ENCODE measurements at places on chromosomes 12 and 14.

DNA sequence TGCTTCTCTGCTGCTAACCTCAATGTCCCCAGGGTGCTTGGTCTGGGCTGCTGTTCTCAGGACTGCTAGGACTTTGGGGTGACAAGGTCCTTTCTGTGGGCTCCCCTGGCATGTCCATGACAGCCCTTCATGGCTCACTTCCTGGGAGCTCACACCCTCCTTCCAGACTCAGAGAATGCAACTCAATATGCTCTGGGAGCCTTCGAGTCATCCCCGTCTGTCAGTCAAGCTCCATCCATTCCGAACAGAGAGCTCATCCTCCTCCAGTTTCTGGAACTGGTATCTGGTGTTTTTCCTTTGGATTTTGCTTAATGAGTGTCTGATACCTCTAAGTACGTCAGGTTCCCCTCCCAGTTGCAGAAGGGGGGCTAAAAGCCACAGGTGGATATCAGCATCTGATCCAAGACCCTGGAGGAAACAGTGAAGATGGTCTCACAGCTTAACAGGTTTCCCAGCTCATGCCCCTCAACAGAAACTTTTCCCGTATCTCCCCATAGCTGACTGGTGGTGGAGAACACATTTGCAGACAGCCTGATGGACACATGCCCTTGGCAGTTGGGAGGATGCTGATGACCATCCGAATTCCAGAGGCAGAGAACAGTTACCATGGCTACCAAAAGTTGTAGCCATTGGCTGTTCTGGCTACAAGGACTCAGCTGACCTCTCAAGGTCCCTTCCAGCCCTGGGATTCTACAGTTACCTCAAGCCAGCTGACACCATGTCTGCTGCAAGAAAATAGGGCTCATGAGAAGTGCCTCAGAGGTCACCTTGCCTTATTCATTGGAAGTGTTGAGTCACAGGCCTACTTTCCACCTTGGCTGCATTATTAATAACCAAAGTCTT lies 9.5 kb upstream of the RAB35 start:
- no peak for DNase-seq

- no peak for DNase-seq
Observed at GRCh38 chr14:42224053-42224888, 617.6 kb downstream of the LRFN5 start.

DNA sequence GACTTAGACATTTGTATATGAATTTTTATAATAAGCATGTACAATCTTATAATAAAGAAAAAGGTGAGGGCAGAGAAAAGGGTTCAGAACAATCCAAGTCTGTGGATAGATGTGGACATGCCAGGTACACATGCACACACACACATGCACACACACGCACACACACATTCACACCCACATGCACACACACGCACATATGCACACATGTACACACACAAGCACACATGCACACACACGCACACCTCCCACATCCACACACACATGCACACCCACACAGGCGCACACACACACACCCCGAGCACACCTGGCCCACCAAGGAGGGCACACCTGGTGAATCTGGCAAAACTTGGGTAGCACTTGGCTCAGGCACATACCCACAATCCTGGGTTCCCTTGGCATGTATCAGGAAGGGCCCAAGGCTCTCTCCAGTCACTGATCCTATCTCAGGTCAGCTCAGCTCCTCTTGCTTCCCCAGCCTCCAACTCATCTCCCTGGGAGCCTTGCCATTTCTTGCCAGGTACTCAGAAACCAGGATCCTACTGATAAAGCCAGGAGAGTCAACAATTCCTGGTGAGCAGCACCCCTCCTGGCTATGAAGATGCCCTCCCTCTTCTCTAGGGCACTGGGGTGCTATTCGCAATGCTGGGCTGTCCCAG lies 18.6 kb upstream of the TMEM106C start:
- DNase-seq, result no peak

- DNase-seq, result no peak
Observed at GRCh38 chr12:24534622-24535021, 414.3 kb downstream of the BCAT1 start.

DNA sequence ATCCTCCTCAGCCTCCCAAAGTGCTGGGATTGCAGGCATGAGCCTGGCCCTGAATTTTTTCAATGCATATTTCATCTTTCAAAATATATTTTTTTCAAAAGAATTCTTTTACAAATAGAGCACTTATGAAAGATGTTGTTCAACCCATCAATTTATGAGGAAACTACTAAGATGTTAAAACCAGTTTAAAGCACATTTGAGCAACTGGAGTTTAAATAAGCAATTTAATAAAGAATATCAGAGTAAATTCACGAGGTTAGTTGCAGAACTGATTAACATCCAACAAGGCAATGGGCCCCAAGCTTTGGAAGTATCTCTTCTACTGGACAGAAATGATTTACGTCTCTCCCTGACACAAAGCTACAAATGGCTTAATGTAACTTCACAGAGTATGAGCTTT lies 23.3 kb downstream of the GLT1D1 start:
- DNase-seq, result no peak

- DNase-seq, result no peak
Observed at GRCh38 chr14:86221755-86222154, 691.8 kb downstream of the FLRT2 start.

GRCh38 chr14:73393375-73393774 lies 65.0 kb downstream of the NUMB start:
- no peak for DNase-seq

- no peak for DNase-seq
Observed at GRCh38 chr14:96130854-96131253, 73.8 kb upstream of the BDKRB2 start.

DNA sequence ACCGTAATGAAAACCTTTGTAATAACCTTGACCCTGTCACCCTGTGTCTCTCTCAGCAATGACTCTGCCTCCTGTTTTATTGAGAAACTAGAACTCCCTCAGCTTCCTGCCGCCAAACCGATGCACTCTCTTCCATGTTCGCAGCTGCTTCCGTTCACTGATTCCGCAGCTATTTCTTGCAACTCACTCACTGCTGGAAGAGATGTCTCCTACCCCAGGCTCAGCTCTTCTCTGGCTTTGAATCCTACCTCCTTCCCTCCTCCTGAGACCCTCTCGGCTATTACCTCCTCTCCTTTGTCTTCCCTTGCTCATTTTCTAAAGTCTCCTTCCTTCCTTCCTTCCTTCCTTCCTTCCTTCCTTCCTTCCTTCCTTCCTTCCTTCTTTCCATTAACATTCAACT lies 71.0 kb downstream of the ESRRB start:
- no peak for DNase-seq

- DNase-seq, result no peak
Observed at GRCh38 chr14:25929881-25930615, 667.8 kb downstream of the NOVA1 start.

GRCh38 chr12:108935159-108935763 lies 55.4 kb downstream of the DAO start:
- no peak for DNase-seq

- DNase-seq, result no peak
Observed at GRCh38 chr12:1576410-1577241, 17.8 kb downstream of the FBXL14 start.

GRCh38 chr14:106622200-106622745 lies 1095.9 kb downstream of the TMEM121 start:
- DNase-seq, result no peak

DNA sequence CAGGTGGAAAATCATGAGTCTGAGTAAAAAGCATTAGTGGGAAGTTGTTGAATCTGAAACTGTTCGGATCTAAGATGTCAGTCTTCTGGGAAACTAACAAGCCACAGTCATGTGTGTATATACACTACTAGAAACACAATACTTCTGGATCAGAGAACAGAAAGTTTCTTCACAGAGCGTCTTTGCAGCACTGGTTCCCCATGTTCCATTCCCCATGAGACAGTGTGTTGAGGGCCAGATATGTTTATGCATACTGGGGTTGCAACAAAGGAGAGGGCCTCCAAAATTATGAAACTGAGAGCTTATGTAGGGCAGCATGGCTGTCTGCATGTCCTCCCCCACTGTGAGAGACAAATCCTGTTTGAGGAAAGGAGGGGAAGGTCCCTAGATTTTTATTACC lies 295.0 kb upstream of the NAV3 start:
- DNase-seq, result no peak

DNA sequence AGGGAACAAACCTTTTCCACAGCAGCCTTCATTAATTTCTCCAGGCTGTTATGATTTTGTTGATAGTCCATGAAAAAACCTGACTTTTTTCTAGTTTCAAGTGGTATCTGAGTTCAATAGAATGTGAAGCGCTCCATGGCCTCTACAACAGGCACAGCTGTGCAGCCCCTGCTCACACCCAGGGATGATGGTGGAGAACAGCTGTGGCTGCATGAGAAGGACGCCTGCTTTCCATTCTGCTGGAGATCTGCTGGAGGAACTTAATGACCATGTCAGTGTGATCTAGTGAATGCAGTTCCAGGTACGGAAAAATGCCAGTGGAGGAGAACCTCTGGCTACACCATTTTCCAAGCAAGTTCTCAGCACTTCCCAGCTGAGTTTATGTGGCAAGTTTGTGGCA lies 80.6 kb downstream of the PIWIL1 start:
- DNase-seq, result no peak

GRCh38 chr12:116606397-116606796 lies 47.2 kb downstream of the MAP1LC3B2 start:
- DNase-seq, result no peak

GRCh38 chr12:46004715-46005114 lies 14.3 kb upstream of the SCAF11 start:
- no peak for DNase-seq

- no peak for DNase-seq
Observed at GRCh38 chr14:104637546-104638003, 33.0 kb upstream of the TMEM179 start.

DNA sequence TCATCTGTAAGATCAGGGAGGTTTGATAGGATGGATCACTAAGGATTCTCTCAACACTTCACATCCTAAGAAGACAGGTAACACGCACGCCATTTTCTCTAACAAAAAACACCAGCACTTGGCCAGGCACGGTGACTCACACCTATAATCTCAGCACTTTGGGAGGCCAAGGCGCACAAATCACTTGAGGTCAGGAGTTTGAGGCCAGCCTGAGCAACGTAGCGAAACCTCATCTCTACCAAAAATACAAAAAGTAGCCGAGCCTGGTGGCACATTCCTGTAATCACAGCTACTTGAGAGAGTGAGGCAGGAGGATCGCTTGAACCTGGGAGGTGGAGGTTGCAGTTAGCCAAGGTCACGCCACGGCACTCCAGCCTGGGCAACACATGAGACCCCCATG lies 10.5 kb upstream of the CDK2AP1 start:
- no peak for DNase-seq

GRCh38 chr12:55965941-55966407 lies at the start of gene PMEL:
PMEL (minus strand) TSS chr12:55966042; CDS start chr12:55966011, 31 bp downstream.
- no peak for DNase-seq

GRCh38 chr12:110171186-110171538 lies 47.0 kb downstream of the IFT81 start:
- DNase-seq, result no peak

GRCh38 chr12:63276537-63277365 lies 125.8 kb upstream of the AVPR1A start:
- no peak for DNase-seq

- DNase-seq, result no peak
Observed at GRCh38 chr12:131011165-131012079, 57.7 kb downstream of the ADGRD1 start.

- DNase-seq, result no peak
Observed at GRCh38 chr14:54675236-54676128, 108.6 kb downstream of the SAMD4A start.

GRCh38 chr12:108182096-108182495 lies 53.0 kb downstream of the WSCD2 start:
- no peak for DNase-seq

DNA sequence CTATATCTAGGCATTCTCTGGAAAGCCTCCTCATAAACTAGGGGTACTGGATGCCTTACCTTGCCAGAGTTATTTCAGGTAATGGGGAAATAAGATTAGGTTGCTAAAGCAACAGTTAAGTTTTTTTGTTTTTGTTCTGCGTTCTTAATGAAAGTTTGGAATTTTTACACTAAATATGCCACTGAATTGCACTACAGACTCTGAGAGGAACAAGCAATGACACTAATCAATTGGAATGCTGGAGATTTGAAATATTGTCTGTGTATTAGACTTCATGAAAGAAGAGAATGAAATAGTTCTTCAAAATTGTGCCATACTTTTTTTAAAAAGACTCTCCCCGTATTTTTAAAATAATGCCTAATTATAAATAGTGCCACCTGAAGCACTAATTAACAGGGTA lies 287.8 kb downstream of the NAV3 start:
- no peak for DNase-seq

DNA sequence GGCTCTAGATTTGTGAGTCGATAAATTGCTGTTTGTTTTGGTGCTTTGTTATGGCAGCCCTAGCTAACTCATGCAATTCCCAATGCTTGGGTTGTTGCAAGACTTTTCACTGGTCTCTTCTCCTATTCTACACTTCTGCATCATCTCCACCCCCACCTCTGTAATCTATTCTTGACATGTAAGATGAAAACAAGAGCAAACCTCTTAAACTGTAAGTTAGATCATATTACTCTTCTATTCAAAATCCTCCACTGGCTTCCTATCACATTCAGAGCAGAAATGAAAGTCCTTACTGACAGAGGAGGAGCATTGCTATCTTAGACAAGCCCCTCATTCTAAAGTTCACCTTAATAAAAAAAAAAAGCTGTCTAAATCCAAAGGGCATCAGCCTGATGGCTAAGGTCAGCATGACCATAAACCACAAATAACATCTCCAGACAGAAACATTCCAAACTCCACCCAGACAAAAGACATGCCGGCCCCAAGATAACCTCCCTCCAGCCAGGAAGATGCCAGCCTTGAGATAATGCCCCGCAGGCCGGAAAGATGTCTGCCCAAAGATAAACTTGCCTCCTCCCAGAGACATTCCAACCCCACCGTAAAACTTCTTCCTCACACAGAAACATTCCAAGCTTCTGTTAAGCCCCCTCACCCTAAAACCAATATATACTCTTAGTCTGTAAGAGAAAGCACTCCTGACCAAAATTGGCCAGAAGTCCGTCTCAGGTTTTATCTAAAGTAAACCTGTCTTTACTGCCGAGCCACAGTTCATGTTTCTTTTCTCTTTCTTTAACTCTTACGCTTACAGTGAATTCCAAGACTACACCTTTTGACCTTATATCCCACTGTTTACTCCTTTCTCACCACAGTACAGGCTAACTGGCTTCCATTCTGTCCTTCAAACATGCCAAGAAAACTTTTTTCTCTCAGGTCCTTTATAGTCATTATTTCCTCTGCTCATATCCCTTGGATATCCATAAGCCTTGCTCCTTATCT lies 308.9 kb downstream of the KCNH5 start:
- no peak for DNase-seq

DNA sequence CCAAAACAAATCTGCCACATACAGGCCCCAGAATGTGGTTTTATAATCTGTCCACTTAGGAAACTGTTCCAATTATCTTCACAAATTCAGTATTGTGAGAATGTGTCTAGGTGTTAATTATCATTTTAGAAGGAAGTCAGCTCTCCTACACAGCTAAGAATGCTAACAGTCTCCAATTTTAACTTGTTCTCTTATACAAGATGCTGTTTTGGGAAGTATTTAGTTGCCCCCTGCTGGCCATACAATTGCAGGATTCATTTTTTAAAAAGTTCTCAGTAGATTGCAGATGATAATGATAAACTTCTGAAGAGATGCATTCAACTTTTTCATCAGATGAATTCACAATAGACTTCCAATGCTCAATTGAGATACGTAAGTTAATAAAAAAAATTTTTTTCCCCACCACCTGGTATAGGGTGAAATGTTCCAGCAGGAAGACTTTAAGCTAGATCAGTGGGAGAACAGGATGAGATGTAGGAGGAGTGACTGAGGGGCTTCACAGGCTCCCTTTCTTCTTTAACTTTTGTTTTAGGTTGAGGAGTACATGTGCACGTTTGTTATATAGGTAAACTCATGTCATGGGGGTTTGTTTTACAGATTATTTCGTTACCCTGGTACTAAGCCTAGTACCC lies 27.3 kb upstream of the OSBPL8 start:
- DNase-seq, result no peak

GRCh38 chr14:76946753-76947077 lies 81.8 kb downstream of the IRF2BPL start:
- no peak for DNase-seq

Data from stimulated activated CD4-positive, alpha-beta T cell treated with anti-CD3 and anti-CD28 coated beads, Interleukin-15, amount 100 ng/mL, for 1 hour (primary cell).